ENCODE measurements at places on chromosomes 1 and 21.

DNA sequence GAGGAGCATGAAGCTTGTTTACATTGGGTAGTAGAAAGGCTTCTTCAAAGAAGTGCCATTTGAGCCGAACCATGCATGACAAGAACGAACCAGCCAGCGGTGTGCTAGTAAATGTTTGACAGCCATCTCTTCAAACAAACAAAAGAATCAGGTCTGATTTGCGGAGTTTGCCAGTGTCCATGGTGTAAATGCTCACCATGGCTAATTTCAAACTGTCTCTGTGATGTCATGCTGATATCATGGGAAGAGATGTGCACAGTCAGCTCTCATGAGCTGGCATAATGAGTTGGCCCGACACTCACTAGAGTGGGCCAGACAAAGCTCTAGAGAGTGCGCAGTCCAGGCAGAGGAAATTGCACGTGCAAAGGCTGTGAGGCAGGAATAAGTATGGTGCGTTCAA lies 101.1 kb downstream of the KAZN start:
- DNase-seq = peak; percentile 71

GRCh38 chr1:207818971-207819451 lies 67.2 kb downstream of the CD46 start:
- DNase-seq = no peak

- no peak for DNase-seq
These were observed 61.8 kb upstream of the DAB1 start for GRCh38 chr1:57485643-57486042.

DNA sequence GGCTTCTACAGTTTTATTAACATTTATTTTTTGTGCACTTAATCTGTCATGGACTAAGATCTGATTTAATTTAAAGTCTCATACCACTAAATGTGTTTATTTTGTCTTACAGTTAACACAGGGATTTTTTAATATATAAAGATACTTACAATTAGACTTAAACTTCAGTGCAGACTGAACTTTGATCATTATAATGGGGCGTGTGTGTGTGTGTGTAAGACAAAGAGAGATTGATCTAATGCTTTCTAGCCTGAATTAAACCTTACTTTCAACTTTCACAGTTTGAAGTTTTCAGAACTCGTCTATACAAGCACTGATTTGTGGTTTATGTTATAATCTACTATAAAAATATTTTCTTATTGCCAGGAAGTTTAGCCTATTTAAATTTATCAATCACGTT lies 150.8 kb downstream of the COP1 start:
- DNase-seq = no peak

DNA sequence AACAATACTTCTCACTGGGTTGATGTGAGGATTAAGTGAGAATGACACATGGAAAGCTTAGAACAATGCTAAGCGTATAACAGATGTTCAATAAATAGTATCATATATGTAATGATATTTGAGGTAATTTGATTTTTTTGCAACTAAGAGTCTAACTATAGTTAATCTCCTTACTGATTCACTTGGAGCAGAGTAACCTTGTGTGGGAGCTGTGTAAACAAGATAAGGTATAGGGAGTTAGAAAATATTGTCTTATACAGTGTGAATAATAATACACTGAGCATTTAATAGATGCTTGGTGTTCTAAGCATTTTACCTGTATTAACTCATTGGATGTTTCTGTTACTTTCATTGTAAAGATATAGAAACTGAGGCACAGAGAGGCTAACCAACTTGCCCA lies 15.9 kb downstream of the RALGPS2 start:
- DNase-seq = no peak

GRCh38 chr1:186793582-186793927 lies 35.2 kb upstream of the PLA2G4A start:
- no peak for DNase-seq

- DNase-seq = no peak
These were observed 21.0 kb downstream of the ATF3 start for GRCh38 chr1:212629450-212630157.

DNA sequence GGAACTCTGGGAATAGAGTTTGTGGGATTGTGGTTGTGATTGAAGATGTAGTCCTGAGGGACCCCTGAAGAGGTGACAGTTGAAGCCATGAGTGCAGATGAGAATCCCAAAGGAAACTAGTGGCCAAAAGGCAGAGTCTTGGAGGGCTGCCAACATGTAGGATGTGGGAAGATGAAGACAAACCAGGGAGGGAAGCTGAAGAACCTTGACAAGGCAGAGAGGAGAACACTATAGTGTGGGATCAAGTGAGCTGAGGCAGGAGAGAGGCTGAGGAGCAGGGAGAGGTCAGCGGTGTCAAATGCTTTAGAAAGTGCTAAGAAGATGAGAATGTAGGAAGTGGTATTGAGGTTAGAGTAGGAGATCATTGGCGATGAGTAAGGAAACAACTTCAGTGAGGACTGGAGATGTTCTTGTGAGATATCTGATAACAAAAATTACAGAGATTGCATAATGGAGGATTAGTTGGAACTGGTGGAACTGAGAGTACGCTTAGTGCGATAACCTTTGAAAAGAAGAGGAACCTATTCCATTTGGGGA lies 88.5 kb upstream of the VCAM1 start:
- DNase-seq = no peak

GRCh38 chr1:90007979-90008404 lies 13.1 kb downstream of the ZNF326 start:
- no peak for DNase-seq

- no peak for DNase-seq
These were observed 32.6 kb downstream of the GRIK3 start for GRCh38 chr1:37001703-37002102.

DNA sequence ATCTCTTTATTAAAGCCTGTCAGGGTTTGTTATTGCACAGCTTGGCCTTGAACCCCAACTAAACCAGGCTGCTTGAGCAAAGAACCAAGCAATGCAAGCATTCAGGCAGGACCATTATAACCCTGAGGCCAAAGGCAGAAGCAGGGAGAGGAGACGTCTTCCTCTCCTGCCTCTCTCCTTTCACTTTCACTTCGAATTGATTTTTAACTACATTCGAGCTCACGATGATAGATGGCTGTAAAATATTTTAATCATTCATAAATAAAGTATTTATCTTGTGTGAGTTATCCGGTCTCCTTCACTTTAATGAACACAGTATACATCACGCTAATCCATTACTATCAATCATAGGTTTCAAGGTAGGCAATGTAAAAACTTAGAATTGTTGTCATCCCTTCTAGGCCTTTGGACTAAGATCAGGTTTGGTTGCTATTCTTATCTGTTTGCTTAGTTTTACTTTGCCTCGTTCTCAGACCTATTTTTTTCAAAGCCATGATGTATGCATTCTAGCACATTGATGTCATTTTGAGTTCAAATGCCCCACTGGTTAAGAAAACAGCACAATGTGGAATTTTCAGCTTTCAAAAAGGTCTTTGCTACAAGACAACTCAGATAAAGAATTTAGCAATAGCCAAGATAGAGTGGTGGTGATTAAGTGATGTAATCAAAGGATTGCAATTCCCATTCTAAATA lies 480.2 kb upstream of the RUNX1 start:
- peak; percentile 8 for DNase-seq

DNA sequence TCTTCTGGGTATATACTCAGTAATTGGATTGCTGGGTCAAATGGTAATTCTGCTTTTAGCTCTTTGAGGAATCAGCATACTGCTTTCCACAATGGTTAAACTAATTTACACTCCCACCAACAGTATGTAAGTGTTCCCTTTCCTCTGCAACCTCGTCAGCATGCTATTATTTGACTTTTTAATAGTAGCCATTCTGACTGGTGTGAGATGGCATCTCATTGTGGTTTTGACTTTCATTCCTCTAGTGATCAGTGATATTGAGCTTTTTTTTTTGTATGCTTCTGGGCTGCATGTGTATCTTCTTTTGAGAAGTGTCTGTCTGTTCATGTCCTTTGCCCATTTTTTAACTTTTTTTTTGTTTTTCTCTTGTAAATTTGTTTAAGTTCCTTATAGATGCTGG lies 279.4 kb downstream of the PTGER3 start:
- DNase-seq = no peak

DNA sequence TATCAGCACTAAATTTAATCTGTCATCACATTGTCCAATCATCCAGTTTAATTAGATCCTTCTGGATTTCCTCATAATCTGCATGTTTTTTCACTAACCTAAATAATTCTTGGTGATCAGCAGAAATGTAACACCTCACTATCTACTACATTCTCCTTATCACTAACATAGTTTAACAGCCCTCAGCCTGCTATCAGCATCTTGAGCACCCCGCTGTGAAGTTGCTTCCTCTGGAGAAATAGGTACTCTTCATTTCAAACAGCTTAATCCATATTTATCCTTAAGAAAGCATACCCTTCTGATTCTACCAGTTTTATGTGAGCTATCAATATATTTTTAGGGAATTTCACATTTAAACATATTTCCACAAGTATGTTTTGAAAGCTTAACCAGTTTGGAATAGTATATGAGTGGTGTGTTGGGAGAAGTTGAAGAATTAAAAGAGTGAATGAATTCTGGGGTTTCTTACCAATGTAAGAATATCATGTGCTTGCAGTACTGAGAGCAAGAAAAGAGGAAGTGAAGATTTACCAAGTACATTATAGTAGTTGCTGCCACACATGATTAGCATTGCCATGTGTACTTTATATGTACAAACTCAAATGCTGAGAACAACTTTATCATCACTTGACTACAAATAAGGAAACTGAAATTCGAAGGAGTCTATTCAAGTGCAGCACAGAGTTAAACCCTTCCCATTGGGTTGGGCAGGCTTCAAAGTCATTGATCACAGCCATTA lies 771.1 kb upstream of the ADGRL4 start:
- DNase-seq = no peak

DNA sequence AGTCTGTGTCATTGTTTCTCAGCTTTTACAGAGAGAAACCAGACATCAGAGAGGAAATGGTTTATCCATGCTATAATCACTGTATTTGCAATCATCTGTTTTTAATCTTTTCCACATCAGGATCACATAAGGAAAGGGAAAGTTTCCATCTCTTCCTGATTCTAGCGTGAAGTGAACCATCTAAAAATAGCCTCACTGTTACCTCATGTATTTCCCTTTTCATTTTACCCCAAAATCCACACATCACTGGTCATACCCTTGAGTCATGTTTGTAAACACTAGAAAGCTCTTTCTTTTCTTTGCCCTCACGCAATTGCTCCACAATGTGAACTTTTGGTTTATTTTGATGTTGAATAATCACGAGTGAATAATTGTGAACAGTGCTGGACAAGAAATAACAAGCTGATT lies 146.0 kb downstream of the PLA2G4A start:
- DNase-seq = no peak

DNA sequence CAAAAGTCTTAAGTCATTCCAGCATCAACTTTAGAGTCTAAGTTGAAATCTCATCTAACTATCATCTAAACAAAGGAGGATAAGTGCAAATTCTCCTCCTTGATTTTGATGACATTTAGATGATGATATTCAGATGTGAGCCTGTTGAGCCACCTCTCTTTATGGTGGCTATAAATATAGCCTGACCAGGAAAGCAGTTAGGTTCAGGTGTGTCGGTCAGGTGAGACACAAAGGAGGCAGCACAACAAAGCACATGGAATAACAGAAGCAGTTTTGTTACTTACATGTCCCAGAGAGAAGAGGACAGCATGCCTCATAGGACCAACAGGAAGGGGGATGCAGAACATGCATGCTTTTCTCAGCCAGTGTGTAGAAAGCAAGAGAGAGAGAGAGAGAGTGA lies 30.6 kb upstream of the PLA2G2A start:
- no peak for DNase-seq

- DNase-seq = no peak
These were observed 11.2 kb upstream of the RAP1GAP start for GRCh38 chr1:21680381-21680780.

DNA sequence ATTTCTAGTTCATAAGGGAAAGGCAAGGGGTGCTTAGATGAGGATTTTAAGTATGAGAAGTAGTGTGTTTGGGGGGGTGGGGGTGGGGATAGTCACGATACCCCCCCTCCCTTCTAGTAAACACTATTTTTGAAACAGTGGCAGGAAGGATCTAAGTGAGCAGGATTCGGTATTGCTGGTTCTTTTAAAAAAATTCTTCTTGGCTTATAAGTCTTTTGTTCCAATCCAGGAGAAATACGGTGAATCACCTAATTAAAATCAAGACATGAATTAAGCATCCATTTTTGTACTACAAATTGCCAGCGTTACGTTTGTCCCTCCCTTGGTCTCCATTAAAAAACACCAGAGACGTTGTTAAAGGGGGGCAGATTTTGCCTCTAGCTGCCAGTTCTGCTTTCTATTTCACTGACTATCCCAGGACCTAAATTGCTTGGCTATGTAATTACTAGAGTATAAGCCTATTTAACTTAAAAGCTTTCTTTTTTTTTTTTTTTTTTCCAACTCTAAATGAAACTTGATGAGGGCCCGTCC lies 911 bp downstream of the LMO4 start:
- DNase-seq = no peak

DNA sequence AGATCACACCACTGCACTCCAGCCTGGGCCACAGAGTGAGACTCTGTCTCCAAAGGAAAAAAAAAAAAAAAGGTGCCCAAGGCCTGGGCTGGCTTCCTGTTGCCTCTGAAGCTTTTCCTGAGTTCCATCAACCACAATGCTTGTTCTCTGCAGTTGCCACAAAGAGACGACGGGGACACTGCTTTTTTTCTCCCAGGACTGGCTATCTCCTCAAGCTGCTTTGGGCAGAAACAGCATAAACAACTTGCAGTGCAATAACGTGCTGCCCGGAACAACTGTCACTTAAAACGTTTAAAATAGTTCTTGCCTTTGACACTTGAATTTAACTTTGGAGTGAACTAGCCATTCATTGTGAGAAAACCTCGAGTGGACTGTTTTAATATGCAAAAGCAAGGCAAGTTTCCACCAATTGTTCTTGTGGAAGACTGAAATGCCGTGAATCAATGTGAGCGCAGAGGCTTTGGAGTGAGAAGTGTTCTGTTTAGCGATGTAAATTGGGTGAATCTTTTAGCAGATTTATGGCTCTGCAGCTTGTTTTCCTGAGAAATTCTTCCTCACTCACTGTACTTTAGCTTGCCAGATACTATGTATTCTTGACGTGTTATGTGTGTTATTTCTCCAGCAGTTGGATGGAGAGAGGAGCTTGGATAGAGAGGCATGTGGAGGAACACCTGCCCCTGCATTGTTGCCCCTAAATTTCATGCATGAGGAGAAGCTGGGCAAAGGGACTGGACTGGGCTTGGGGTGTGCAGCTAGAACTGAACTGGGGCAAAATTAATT lies 188.1 kb upstream of the KIAA0040 start:
- no peak for DNase-seq

GRCh38 chr1:67429528-67430357 lies 459 bp downstream of the SERBP1 start:
- DNase-seq = no peak

GRCh38 chr1:241272828-241273227 lies 84.2 kb downstream of the RGS7 start:
- no peak for DNase-seq
